ENCODE measurements at places on chromosomes 6 and 20.

DNA sequence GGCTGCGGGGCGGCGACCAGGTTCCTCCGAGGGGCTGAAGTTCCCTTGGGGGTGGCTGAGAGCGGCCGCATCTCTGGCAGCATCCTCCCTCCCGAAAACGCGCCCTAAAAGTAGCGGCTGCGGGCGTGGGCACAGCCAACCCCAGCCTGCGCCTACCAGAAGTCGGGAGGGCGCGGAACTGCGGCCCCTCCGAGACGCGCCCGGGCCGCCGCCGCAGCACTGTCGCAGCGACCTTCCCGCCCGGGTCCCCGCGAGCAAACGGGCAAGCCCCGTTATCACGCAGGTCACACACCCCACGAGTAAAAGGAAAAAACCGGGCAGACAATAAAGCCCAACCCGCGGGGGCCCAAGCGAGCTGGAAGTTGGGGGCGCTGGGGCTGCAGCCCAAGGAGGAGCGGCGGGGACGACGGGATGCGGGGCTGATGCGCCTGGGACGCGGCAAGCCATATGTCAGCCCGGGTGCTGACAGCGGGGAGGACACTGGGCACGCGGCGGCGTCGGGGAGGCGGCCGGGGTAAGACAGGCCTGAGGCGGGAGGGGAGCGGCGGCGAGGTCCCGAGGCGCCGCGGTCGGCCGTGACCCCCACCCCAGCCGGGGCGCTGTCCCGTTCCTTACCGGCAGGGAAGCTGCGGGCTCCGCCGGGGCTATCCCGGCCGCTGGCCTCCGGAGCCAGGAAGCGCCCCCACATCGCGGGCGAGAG lies 659 bp downstream of the CEP85L start:
- no peak for DNase-seq

- no peak for DNase-seq
Observed at GRCh38 chr6:24113891-24114290, 12.1 kb upstream of the NRSN1 start.

- no peak for DNase-seq
Observed at GRCh38 chr6:45630801-45631200, 253.1 kb upstream of the SUPT3H start.

DNA sequence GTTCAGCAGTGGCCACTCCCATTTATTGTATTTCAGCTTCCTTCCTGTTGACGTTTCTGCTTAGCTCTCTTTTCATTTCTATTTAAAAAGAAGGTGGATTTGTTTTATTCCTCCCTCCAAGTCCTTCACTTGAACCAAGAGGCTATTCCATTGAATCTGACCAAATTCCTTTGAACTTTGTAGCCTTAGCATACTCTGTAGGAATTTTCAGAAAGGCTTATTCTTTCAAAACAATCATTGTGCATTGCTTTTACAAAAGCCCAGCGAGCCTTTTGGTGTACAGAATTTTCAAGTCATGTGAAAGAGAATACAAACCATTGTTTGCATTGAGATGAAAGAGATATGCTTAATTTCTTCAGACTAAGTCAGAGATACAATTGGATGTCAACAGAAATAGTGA lies 151.0 kb upstream of the INSM1 start:
- no peak for DNase-seq

DNA sequence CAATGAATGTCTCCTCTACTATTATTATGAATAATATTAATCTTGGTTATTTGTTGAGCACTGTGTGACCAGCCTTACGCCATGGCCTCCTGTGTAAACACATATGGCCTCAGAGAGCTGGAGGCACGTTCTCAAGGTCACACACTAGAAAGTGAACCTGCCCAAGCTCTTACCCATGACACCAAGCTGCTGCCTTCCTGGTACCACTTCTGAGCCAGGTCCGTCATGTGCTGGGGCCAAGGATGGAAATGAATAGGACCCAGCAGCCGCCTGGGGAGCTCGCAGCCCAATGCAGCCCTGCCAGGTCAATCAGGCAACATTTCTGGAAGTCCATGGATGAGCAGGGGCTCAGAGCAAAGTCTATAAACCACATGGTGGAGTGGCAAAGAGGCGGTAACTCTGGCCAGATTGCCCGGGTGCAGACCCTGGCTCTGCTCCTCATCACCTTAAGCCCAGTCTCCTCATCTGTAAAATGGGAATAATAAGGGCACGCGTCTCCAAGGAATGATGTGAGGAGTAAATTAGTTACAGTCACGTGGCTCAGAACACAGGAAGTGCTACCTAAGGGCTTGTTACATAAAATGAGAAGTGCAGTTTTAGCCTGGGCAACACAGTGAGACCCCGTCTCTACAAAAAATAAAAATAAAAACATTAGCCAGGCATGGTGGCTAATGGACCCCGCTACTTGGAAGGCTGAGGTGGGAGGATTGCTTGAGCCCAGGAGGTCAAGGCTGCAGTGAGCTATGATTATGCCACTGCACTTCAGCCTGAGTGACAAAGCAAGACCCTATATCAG lies 61.5 kb downstream of the JPH2 start:
- DNase-seq = no peak

DNA sequence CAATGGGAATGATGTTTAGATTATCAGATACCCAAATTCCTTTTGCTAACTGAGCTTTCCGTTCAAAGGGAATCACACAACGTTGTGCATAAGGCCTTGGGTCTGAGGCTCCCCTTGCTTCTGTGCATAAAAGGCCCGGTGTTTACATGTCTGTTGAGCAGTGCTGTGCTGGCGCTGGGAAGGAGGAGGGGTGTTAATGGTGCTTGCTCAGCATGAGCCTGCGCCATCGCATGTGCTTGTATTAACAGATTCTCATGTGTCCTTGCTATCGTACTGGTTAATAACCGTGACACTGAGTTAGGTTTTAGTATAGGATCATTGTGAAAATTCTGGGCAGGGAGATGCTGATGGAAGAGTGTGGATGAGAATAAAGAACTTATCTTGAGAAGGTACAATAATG lies 62.3 kb upstream of the TRAF3IP2 start:
- peak; percentile 28 for DNase-seq

DNA sequence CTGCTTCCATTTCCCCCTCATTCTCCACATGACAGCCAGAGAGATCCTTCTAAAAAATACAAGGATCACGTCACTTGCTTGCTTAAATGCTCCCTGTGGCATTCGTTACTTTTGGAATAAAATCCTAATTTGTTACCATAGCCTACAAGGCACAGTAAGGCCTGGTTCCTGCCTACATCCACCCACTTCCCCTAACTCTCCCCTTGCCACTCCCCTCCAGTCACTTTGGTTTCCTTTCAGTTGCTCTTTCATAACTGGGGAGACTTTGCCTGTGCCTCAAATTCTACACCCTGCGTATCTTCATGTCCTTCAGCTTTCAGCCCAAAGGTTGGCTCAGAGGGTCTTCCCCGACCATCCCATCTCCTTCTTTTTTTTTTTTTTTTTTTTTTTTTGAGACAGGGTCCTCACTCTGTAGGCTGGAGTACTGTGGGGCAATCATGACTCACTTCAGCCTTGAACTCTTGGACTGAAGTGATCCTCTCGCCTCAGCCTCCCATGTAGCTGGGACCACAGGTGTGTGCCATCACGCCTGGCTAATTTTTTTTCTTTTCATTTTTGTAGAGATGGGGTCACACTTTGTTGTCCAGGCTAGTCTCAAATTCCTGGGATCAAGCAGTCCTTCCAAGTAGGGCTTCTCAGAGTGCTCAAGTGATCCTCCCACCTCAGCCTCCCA lies 12.5 kb downstream of the ID1 start:
- DNase-seq = no peak

DNA sequence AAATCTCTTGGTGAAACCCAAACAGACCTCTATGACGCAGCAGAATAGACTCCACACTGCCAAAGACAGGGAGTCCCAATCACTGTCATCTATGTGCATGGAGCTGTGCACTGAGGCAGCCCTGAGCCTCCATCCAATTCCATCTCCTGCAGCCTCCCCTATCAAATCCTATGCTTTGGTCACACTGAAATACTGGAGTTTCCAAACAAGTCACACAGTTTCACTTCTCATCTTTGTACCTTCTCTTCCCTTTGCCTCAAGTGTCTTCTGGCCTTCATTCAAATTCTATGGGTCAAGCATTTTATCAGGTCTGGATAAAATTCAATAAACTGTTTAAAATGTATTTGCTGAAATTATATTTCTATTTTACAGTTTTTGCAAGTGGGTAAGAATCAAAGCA lies 38.5 kb downstream of the FBXL4 start:
- no peak for DNase-seq

DNA sequence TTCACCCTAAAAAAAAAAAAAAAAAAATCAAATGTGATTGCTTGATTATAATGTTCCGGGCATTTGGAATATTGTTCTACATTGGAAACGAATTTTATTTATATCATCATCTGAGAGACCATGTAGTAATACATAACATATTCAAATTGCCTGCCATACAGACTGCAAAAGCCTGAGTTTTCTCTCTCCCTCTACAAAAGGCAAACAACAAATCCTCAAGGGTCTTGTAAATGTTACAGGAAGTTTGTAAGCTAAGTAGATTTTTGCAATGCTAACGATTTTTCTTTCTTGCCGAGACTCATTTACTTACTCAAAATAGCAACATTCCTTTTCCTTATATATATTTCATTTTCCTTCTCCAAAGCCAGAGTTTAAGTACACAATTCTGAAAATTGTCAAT lies 49.0 kb upstream of the HTR1E start:
- no peak for DNase-seq

DNA sequence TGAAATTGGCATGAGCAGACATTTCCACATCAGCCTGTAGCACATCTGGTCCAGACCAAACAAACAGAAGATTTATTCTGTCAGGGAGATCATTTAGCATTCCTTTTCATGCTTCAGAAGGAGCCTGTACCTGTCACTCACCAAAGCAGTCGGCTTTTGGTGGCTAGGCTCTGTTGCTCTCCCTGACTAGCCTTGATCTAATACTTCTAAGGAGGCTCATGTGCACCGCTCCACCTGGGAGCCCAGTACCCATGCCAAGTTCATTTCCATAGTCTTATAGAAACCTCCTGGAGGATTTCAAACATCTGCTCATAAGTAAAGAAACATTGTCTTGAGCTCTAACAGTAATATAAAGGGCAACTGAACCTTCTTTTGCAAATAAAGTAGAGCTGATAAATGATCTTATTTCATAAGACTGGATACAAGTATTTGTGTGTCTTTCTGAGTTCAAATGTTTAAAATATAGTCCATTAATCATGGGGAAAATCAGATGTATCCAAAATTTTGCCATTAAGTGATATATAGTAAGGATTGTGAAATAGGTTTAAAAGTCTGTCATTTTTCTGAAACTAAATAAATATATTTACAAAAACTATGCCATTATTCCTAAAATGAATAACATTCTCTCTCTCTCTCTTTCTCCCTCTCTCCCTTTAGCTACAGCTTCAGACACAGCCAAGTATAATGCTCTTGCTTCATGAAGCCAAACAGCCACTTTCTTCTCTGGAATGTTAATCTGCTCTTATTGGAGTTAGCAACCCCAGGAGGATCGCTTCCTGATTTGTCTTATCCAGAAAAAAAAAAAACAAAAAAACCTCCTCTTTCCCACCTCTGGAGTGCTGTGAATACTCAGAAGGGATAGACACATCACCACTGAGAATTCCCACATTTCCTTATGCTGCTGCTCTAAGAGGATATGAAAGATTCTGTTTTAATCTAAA lies 192.7 kb upstream of the TFAP2D start:
- no peak for DNase-seq

DNA sequence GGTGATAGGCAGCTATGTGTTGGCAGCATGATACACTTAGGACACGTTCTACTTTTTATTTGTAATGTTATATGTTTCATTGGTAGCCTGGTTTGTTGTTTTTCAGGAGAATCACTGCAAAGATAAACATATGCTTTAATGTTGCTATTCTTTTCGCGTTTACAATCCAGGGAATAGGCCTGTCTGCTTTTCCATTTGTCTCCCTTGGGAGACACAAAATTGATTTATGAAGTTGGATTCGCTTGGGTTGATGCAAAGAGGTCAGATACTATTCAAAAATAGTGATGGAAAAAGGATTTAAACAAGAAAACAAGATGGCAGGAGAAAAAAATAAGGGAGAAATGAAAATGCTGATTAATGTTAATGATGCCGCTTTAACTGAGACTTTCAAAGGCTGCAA lies 179.5 kb upstream of the SOX4 start:
- DNase-seq = no peak

DNA sequence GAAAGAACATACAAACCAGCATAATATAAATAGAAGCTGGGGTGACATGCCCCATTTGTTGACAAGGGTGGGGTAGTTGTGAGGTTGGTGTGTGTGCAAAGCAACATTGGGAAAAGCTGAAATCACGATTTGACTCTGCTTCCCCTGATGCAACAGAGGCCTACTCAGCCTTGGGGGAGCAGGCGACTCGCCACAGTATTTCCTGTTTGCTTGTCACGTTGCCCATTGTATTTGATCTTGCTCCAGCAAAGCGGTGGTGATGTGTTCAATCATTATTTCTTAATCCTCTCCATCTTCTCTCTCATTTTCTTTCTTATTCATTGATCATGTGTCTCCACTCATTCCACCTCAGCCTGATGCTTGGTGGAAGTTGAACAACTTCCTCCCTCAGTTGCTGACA lies 165.8 kb upstream of the CITED2 start:
- peak; percentile 54 for DNase-seq

DNA sequence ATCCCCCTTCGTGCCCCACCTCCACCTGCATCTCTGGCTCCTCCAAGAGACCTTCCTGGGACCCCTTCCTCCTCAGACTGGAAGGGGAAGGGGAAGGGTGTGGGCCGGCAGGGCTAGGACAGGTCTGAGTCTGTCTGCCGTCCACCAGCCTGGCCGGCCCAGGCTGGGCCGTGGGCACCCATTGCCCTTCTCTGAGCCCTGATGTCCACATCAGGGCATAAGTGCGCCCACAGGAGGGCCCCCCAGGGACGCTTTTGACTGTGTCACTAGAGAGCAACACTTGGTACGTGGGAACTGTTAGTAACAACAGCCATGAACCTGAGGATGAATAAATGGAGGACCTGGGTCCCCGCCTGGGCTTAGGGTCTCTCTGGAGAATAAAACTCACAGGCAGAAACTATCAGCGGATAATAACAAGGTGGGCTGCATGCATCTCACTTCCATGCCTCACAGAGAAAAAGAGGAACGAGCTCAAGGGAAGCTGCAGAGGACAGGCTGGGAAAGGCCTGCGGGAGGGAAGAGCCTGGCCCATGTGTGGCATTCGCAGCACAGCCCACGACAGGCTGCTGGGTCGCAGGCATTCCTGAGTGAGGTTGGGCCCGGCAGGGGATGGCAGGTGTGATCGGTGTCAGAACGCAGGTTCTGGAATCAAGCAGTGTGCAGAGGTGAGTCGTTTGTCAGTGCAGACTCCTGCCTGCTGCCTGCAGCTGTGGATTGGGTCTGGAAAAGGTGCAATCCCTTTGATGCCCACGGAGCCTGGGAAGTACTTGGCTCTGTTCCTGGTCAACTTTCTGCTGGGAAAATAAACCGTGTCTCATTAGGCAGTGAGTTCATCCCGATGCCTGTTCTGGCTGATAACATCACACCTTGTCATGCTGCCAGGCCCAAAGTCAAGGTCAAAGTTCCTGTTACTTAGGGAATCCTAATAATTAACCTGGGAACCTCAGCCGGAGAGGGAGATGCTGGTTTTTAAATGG lies 60.9 kb downstream of the BCAS4 start:
- DNase-seq = no peak

Measured in fibroblast of skin of left quadriceps (primary cell).